ENCODE measurements at places on chromosomes 1 and 21.

DNA sequence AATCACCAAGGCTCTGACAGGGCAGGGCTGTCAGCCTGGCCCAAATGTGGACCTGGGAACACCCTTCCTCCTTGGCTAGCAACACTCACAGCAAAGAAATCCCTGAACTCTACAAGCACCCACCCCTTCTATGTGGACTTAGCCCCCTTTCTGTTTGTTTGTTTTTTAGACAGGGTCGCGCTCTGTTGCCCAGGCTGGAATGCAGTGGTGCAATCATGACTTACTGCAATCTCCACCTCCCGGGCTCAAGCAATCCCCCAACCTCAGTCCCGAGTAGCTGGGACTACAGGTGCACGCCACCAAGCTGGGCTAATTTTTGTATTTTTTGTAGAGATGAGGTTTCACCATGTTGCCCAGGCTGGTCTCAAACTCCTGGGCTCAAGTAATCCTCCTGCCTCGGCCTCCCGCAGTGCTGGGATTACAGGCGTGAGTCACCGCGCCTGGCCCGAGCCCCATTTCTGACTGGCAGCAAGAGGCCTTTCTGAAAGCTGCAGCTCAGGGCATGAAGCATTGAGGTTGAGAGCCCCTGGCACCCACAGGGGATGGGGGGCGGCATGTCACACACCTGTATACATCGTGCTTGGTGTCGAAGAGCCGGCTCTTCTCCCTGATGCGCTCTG, 16.2 kb downstream of the RIPK4 start:
- no peak for DNase-seq

DNA sequence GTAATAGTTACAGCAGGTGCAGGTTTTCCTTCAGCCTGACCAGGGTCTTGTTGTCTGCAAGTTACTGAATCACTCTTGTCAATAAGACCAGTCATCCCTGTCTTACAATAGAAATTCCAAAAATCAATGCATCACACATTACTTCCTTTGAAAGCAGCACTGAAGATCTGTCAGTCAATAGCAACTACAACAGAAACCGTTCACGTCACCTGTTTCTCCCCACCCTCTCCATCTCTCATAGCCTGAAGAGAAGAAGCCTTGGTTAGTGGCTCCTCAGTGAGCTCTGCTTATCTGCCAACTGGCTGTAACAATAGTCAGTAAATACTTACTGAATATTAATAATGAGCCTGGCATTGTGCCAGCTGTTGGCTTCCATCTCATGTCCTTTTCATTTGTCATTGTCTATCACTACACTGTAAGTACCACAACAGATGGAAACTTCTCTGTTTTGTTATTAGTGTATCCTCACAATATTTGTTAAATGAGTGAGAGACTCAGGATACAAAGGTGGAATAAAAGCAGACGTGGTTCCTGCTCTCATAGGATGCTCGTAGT, 195.2 kb downstream of the S1PR1 start:
- DNase-seq: no peak

DNA sequence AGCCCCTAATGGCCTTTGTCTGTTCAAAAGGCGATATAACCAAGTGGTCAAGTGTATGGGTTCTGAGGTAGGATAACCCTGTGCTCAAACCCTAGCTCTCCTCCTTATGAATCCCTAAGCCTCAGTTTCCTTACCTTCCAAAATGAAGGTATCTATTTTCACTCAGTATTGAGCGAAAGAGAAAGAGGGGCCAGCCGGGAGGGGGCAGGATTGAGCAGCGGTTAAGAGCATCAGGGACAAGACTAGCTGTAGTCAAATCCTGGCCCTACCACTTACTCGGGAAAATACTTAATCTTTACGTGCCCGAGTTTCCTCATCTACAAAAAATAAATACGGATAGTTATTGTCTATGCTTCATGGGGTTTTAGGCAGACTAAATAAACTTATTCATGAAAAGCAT, 25.7 kb downstream of the LY9 start:
- DNase-seq: no peak

- no peak for DNase-seq
Measured at GRCh38 chr1:94433866-94434265, 15.7 kb downstream of the ABCD3 start.

DNA sequence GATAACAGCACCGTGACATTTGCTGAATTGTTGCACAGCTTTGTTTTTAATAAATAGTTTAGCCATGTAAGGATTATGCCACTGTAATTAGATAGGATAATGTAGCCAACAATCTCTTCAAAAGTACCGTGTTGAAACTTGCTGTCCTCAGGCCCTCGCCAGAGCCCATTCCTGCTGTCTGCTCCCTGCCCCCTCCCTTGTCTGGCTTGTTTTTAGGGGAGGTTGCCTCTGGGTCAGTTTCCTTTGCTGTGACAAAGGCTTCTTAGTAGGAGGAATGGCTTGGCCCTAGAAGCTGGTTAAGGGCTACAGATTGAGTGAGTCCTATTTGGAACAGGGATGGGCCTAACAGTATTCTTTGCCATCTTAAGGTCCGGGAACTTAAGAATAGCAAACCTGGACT, 107.9 kb downstream of the LMO4 start:
- no peak for DNase-seq

DNA sequence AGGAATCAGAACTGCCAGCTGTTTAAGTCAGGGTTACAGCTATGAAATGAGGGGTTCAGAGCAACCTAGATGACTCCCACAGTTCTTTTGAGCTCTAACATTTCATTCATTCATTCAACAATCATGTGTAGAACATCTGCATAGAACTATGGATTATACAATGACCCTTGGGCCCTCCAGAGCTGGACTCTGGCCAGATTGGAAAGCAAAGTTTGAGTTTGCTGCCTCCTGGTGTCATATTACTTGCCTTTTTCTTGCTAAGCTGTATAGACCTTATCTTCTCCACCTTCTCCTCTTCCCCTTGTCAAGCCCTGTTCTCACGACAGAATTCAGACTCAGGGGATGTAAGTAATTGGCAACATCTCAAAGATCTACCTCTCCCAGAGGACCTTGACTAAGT, 4.0 kb downstream of the CASQ2 start:
- no peak for DNase-seq

DNA sequence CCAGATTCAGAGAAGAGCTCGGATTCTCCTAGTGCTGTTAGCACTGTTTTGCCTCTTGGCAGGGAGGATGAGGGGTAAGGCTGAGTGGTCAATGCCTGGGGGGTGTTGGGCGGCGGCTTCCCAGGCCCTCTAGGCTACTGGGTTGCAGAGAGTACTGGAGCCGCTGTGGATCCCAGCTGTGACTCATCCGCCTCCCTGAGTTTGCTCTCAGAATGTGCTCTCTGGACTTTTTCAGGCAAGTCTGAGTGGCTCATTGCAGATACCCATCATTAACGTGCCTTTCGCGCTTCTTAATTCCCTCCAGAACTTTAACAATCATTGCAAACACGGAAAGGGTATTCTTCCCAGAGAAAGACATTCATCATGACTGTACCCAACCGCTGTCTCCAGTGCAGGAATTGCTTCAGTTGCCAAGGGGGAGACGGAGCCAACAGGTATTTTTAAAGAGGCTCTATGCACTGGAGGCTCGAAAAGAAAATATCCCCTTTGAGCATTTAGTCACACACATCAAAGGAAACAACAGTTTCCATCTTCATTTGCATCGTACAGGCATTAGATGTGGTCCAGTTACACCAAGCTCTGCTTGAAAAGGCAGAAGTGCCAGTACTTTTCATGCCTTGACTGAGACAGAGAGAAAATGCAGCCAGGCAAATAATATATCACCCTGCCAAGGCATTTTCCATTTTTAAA, 14.4 kb upstream of the CAMTA1 start:
- DNase-seq: no peak

- no peak for DNase-seq
Measured at GRCh38 chr1:162956922-162957321, 95.9 kb upstream of the CCDC190 start.

- DNase-seq: no peak
Measured at GRCh38 chr1:38763121-38763520, 96.5 kb downstream of the RRAGC start.

Data from NCI-H1092 (cell line).